ENCODE measurements at places on chromosomes 5 and 9.
A peak's percentile ranks its signal among the peaks of the same experiment; 100 is the strongest.

- peaks cover 32% of the 10 kb centered on the region for H3K4me1 ChIP-seq
- peak overlapping the region; percentile 79 for H3K27ac ChIP-seq
- peak; percentile 69 for DNase-seq
- H3K36me3 ChIP-seq: peaks cover 57% of the 10 kb centered on the region
Observed at GRCh38 chr5:31531543-31531887, 378 bp downstream of the DROSHA start.

DNA sequence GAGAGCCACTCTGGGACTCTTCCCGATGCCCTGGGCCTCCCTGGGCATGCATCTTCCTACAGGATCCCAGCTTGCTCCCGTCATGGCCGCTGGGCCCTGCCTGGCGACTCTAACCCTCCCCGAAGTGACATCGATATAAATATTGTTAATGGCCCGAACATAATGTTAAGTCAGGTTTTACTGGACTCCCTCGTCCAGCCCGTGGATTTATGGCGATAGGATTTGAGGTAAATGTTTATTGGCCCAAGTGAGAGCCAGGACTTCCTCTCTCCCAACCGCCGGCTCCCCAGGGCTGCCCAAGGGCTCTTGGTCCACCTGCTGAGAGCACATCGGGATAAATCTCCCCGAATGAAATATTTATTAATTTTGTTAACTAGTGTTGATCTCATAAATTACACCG lies 246.3 kb downstream of the PBX3 start:
- DNase-seq: no peak
- no peak overlapping the region for H3K27ac ChIP-seq
- no peak overlapping the region for H3K4me3 ChIP-seq

- H3K27me3 ChIP-seq: no peaks in the 10 kb centered on the region
- H3K4me1 ChIP-seq: peaks cover 11% of the 10 kb centered on the region
- no peak overlapping the region for H3K27ac ChIP-seq
- H3K4me3 ChIP-seq: peak overlapping the region; percentile 26
- H3K36me3 ChIP-seq: no peaks in the 10 kb centered on the region
Observed at GRCh38 chr9:86902991-86903733, 44.1 kb downstream of the GAS1 start.

- H3K36me3 ChIP-seq: no peaks in the 10 kb centered on the region
- H3K4me3 ChIP-seq: no peak overlapping the region
- no peaks in the 10 kb centered on the region for H3K27me3 ChIP-seq
- H3K27ac ChIP-seq: no peak overlapping the region
Observed at GRCh38 chr5:25905646-25906045, 1132.7 kb downstream of the CDH9 start.

GRCh38 chr9:35664531-35665470 lies at the start of gene ARHGEF39:
Gene ARHGEF39, minus strand, starts transcription at chr9:35665195. Its CDS starts 26 bp downstream, at chr9:35665169.
- peak within 1 kb of the TSS; percentile 44 for H3K4me3 ChIP-seq
- H3K27me3 ChIP-seq: no peaks in the 10 kb centered on the region
- DNase-seq: peak; percentile 95

DNA sequence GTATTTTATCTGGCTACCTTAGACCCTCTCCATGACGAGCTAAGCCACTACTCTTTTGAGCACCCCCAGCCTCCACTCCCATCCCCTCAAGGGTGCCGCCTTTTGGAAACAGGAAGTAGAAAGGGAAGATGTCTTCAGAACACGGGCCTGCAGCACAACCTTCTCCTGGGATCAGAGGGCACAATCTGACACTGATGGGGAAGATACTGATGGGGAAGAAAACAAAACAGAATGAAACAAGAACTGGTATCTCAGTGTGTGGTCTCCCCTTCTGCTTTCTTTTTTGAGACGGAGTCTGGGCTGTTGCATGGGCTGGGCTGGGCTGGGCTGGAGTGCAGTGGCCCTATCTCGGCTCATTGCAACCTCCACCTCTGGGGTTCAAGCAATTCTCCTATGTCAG lies 539.7 kb upstream of the DAP start:
- no peak overlapping the region for H3K27ac ChIP-seq
- no peaks in the 10 kb centered on the region for H3K4me1 ChIP-seq
- H3K27me3 ChIP-seq: no peaks in the 10 kb centered on the region
- DNase-seq: no peak
- no peak overlapping the region for H3K4me3 ChIP-seq
